ENCODE measurements at places on chromosomes 2 and 18.

DNA sequence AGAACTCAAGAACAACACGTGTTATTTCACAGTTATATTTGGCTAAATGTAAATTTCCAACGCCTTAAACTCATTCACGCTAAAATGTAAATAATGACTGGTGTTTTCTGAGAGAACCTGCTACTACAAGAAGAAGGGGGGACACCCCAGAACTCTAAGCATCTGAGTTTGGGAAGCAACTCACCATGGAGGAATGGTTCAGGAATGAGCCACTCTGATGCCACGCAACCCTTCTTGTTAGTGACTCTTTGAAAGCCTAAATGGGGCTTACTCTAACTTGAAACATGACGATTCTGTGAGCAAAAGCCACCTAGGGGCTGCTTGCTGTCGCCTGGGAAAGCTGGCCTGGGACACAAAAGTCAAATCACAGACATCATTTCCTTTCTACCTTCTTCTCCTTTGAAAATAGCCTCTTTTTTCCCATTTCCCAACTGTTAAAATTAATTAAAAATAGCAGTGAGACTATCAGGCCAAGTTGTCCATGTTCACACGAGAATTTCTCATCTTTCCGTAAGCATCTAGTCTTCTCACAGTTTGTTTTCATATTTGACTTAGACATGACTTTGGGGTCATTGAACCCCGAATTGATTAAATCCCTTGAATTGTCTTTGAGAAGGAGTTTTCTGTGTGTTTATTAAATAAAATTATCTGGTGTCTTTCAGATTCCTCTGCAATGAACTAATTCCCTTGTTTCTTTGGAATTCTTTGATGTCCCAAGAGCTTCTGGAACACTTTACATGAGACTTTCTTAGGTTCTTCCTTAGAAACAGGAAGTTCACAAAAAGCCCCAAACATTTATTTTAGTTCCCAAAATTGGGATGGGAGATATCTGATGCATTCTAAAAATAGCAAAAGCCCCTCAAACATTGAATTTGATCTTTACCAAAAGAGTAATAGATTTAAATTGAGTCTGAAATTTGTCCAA, 75.5 kb upstream of the CABLES1 start:
- DNase-seq, result no peak

DNA sequence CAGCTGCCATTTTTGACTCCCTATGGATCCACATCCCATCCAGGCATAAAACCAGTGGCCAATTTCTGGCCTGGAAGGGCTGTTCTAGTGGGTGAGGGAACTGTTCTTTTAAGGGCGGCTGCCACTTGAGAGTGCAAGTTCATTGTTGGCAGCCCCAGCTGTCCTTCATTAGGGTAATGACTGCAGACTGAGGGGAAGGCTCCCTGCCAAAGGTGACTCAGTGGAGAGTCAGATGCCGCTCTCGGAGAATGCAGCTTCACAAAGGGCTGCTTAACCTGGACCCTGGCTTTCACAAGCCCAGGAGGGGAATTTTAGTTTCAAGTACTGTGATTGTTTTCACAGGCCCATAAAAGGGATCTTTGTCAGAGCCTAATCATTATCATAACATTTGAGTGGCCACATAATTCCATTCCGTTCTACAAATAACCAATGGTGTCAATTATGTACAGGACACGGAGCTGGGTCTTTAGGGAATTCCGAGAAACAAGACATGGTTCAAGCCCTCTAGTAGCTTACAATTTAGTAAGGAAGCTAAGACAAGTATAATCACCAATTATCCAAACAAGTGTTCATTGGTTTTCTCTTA, 235.7 kb downstream of the CDCA7 start:
- DNase-seq, result no peak

GRCh38 chr2:71602581-71602980, 149.2 kb downstream of the DYSF start:
- DNase-seq, result no peak

GRCh38 chr18:44826418-44827259, 146.0 kb downstream of the SETBP1 start:
- DNase-seq, result no peak

- no peak for DNase-seq
Observed at GRCh38 chr18:79597831-79598632, 81.6 kb upstream of the CTDP1 start.

DNA sequence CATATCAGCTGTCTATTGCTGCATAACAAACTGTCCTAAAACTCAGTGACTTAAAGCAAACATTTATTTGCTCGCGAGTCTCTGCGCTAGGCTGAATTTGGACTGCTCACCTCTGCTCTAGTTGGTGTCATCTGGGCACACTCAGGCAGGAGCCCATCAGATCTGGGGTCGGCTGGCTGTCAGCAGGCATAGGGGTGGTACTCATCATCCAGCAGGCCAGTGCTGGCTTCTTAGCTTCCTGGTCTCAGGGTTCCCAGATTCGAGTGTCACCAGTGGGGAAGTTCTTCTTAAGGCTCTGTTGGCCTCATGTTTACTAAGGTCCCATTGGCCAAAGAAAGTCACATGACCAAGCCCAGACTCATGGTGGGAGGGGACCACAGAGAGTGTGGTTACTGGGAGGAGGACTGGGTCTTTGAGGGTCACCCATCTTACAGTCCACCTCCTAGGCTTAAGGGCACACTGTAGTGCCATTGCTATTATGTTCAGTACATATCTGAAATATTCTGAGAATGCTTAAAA, 71.6 kb upstream of the ATG16L1 start:
- no peak for DNase-seq

- DNase-seq, result no peak
Observed at GRCh38 chr2:227615181-227615580, 541 bp upstream of the SCYGR3 start.

- DNase-seq, result no peak
Observed at GRCh38 chr18:55592572-55592971, 4.6 kb upstream of the TCF4 start.

- no peak for DNase-seq
Observed at GRCh38 chr18:69974365-69974764, 26.7 kb upstream of the CD226 start.

Measured in T-helper 2 cell (primary cell).